ENCODE measurements at places on chromosomes 1 and 21. TPM values are rescaled to one million over a fixed set of nuclear protein-coding genes. Genes with fewer than 3 reads are reported as not detected.

- DNase-seq: no peak
These were observed 660 bp downstream of the MEGF6 start for GRCh38 chr1:3610527-3611169.

FGGY gene
- 17.2 TPM for polyA plus RNA-seq

DNA sequence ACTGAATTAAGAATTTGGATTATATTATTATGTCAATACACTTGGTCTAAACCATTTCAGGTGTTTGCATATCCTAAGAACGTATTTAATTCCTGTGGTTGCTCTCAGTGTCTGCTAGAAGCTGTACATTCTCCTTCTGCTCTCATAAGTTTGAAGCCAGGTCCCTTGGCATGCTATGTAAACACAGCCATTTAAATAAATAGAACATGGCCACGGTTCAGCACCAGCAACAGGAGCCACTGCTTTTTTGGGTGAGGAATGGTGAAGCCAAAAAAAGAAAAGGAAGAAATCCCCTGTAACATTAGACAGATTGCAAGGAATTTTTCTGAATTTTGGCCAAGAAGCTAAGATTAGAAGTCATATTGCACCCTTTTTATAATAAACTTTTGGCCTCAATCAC is 19.1 kb downstream of the CCN1 start:
- no peak for DNase-seq

- peak; percentile 88 for DNase-seq
These were observed at the start of gene ADAMTS4 for GRCh38 chr1:161198897-161199431. TSS of gene ADAMTS4 (minus strand) at chr1:161199054. CDS start at chr1:161198627, 427 bp downstream.

MCOLN3 gene
- polyA plus RNA-seq: 2.2 TPM

DNA sequence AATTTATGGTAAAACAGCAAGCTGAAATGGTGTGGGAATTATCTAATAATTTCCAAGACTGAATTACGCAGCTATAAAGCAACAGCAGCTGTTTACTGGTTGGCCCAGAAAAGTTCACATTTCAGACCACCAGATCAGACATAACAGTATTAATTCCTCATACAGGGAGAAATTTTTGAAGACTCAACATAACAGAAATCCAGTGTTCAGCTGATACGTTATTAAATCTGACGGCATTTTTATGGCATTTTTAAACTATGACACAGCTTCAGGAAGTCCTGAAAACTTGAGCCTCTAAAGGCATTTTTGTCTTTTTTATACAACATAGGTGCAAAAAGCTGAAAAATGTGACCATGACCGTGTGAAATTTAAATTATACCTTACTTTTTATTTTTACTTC is 91.2 kb downstream of the APP start:
- no peak for DNase-seq

DNA sequence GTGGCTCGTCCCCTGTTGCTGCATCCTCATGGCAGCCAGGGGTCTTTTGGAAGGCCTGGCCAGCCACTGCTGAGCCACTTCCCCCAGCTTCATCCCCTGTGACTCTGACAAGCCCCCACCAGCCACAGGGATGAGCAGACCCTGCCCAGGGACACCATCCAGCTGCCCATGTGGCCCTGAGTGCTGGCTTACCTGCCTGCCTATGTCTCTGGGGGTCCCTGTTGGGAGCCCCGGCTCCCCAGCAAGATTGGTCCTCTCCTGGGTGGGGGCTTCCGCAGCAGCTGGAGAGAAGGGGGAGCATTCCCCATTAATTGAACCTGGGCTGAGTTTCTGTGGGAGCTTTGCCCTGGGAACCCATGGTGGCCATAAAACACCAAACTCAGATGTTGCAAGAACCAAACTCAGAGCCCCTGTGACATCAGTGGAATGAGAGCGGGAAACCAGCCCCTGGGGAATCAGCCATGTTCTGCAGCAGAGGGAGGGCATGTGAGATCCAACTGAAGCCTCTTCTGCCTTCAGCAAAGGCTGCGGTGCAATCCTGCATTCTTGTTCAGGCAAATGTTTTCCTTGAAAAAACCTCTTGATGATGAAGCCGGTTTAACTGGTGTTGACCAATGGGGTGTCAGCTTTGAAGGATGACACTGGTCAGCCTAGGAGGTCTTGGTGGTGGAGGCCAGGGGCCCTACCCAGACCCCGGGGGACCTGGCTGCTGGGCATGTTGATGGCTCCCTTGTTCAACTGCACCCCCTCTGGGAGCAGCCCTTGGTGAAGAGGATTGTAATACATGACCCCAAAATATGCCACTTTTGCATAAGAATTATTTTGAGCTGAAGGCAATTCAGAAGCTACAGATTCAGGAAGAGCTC is 28.3 kb upstream of the COL18A1 start:
- no peak for DNase-seq

OR10J1 gene
- polyA plus RNA-seq: not detected

- DNase-seq: no peak
These were observed 29.5 kb upstream of the ERG start for GRCh38 chr21:38527737-38528136.

DNA sequence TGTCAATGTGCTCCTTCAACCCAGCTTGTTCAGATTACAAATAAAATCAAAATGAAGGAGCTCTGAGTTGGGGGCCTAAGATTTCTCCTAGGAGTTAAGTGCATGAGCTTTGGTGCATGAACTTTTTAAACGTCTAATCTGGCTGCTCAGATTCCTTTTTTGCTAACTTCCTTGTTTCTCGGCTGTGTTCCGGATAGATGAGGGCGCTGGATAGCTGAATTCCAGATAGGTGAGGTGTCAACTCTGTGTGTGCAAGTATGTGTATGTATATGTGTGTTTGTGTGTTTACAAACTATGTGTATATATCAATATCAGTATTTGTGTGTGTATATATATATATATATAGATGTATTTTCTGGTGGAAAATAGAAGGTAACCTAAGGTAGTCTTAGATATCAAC is 37.5 kb upstream of the RCAN3 start:
- DNase-seq: no peak

GRCh38 chr1:64933296-64934070 is 32.9 kb downstream of the JAK1 start:
- DNase-seq: peak; percentile 46

BCAR3 gene
- 14.5 TPM for polyA plus RNA-seq

DIRAS3 gene
- 3.9 TPM for polyA plus RNA-seq

DNA sequence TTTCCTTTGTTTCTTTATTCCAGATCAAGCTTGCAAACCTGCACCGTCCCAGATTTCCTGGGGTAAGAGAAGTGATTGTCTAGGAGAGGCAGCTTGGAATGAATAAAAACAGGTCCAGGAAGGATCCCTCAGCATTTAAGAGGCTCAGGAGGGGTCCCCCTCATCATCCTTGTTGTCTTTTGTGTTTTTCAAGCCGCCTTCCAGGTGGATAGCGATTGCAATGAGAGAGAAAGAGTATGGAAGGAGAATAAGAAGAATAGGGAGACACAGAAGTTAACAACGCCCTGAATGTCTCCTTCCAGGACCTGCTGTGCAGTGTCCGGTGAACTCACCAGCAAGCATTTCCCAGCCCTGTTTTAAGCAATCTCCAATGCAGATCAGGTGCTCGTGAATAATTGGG is 8.5 kb downstream of the ERG start:
- DNase-seq: no peak

KIAA1614 gene
- 16.8 TPM for polyA plus RNA-seq

SLC25A24 gene
- 37.9 TPM for polyA plus RNA-seq

- DNase-seq: no peak
These were observed 64.8 kb downstream of the GPR137B start for GRCh38 chr1:236207121-236207520.

- no peak for DNase-seq
These were observed 24.3 kb upstream of the DISP1 start for GRCh38 chr1:222790520-222790919.

Data from hindlimb muscle (tissue), 1 donor.